ENCODE measurements at places on chromosomes 13 and 19.

- DNase-seq, result no peak
These were observed 457.4 kb downstream of the DIAPH3 start for GRCh38 chr13:59706101-59706976.

GRCh38 chr13:103229674-103230073, 163.5 kb upstream of the SLC10A2 start:
- DNase-seq, result no peak

DNA sequence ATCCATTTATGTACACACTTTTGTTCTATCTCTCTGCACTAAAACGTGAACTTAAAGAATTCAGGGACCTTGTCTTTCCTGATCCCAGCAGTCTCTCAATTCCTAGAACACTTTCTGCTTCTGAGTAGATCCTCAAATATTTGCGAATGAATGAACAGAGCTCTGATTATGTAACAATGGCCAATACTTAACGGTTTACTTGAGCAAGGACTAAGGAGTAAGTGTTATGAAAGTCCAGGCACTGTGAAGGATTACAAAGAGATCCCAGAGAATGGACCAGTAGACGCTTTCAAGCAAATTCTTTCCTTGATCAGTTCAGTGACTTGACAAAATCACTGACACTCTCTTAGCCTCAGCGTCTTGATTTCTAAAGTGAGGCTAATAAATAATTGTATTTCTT, 514.5 kb upstream of the KLHL1 start:
- no peak for DNase-seq

DNA sequence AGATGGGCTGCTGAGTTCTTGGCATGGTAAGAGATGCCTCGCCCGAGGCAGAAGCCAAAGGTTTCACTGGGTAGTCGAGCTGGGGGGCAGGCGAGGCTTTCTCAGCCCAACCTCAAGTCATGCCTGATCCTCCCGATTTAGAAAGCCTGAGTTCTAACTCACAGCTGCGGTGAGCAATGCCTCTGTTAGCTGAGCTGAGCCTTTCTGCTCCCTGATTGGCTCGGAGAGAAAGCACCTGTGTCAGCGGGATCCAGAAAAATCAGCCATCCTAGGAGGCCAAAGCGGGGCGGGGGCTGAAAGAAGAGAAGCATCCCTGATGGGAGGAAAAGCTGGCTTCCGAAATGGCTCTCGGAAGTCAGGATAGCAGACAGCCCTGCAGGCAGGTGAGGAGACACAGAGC, 44.7 kb downstream of the CACNA1A start:
- no peak for DNase-seq

- DNase-seq, result no peak
These were observed 45.1 kb downstream of the PCDH20 start for GRCh38 chr13:61370520-61370919.

DNA sequence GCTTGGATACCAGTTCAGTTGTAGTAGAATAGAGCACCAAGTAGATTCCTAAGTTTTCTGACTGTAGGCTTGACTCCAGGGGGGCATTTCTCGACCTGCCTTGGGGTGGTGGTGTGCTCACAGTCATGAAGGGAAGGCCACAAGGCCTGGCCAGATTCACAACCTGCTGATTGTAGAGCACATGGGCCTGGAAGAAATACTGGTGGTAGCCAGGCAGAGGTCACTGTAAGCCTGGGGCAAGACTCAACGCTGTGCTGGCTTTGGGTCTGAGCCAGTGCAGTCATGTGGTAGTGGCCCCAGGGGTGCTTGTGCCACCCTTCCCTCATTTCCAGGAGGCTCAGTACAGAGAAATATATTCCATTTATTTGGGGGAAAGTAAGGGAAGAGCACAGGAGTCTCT, 832.3 kb upstream of the SLC10A2 start:
- no peak for DNase-seq

DNA sequence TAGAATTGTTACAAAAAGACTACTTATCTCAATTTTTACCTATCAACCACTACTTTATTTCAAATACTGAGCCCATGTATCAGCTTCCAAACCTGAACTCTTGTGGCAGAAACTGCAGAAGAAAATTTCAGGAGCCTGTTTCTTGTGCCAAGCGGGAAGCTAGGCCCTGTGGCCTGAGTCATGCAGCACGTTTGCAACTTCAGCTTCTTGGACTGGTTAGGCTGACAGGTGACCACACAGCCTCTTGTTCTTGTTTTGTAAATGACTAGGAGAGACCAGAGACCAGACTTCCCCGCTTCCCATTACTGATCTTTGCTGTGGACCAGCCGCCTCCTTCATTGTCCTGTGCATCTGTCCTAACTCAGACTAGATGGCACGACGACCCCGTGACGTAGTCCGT, 3.4 kb upstream of the LAMP1 start:
- DNase-seq, result no peak

GRCh38 chr19:34867631-34868030, 59.1 kb upstream of the ZNF30 start:
- DNase-seq, result no peak

GRCh38 chr13:67855741-67856238, 625.7 kb upstream of the PCDH9 start:
- no peak for DNase-seq

GRCh38 chr19:15422296-15423075, 3.7 kb upstream of the AKAP8L start:
- no peak for DNase-seq

DNA sequence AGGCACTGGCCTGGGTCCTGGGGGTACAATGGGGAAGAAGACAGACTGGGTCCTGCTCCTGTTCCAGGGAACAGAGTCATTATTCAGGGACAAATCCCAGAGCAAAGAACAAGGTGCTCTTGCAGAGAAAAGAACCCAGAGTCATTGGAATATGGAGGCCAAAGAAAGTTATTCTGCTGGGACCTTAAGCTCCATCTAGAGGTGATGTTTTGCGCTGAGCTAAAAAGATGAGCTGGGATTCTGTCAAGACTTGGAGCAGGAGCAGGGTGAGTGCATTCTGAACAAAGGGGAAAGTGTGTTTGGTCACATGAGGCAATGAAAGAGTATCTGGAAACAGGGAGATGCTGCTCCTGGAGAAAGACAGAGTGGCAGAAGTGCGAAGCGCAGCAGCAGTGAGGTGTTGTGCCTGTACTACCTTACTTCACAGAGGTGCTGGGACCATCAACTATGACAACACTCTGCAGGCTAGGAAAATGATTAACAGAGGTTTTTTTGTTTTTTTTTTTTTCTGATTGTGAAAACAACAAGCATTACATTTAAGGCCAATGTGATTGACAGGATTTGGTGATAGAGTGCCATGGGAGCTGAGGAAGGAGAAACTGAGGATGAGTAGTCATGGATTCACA, 95.3 kb upstream of the TNFSF11 start:
- no peak for DNase-seq

DNA sequence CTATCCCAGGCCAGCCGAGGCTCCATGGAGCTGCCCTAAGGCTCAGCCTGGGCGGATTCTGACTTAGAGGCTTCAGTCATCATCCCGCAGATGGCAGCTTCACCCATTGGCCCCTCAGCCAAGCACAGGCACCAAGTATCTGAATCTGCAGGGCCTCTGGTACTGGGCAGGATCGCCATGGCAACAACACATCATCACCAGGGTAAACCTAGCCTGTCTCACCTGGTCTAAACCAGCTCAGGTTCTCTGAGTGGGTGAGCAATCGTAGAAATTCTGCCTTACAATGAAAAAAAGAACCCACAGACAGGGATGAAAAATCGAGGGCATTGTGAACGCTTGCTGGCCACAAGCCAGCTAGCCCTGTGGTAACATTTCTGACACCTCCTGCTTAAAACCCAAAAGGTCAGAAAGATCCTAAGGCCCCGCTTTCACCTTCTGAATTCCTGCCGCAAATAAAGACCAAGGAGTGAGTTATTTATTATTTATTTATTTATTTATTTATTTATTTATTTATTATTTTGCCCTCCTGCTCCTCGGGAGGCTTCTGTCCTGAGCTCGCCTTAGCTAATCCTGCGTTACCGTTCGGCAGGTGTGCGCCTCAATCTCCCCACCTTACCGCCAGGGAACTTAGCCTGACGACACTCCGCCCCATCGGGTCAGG, 12.0 kb upstream of the CEACAM21 start:
- no peak for DNase-seq

DNA sequence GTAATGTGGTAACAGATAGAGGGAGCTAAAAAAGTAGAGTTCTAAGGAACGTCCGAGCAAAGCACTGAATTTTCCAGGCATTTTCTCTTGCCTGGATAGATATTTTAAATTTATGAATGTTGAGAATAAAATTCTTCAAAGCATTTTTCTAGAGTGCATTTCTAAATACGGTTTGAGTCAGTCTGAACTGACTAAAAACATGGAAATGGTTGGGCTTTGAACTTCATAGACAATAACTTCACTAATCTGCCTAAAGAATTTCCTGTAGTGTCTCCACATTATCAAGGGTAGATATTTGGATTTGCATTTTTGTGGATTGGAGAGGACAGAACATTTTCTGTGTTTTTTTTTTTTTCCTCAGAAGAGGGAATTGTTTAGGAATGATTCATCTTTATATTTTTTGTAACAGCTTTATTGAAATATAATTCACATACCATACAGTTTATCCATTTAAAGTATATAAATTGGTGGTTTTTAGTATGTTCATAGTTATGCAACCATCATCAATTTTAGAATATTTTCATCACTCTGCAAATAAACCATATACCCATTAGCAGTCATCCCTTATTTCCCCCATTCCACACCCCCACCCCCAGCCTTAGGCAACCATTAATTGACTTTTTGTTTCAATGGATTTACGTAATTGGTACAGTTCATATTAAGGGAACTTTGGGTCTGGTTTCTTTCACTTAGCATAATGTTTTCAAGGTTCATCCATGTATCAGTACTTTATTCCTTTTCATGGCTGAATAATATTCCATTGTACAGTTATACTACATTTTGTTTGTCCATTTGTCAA, 20.7 kb downstream of the GARRE1 start:
- peak; percentile 76 for DNase-seq

DNA sequence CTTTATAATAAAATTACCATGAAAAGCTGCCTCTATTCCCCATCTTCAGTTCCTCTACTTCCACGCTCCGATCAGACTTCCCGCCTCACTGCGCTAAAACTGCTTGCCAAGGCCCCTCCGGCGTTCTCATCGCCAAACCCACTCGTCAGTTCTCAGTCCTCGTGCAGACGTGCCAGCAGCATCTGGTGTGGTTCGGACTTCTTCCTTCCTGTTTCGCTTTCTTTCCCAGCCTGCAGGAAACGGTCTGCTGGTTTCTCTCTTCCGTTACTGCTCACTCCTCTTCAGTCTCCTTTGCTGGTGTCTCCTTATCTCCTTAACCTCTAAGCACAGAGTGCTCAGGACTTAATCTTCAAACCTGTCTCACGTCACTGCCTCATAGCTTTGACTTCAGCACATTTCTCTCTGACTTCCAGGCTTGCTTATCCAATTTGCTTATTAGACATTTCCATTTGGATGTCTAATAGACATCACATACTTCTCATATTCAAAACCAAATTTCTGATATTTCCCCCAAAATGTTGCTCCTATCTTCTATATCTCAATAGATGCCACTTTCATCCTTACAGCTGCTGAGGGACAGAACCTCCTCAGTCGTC, 40.3 kb downstream of the RCBTB2 start:
- no peak for DNase-seq

GRCh38 chr13:110133425-110134235, 173.3 kb downstream of the COL4A1 start:
- DNase-seq, result no peak

- DNase-seq, result no peak
These were observed 5.4 kb downstream of the KLK1 start for GRCh38 chr19:50817941-50818858.

DNA sequence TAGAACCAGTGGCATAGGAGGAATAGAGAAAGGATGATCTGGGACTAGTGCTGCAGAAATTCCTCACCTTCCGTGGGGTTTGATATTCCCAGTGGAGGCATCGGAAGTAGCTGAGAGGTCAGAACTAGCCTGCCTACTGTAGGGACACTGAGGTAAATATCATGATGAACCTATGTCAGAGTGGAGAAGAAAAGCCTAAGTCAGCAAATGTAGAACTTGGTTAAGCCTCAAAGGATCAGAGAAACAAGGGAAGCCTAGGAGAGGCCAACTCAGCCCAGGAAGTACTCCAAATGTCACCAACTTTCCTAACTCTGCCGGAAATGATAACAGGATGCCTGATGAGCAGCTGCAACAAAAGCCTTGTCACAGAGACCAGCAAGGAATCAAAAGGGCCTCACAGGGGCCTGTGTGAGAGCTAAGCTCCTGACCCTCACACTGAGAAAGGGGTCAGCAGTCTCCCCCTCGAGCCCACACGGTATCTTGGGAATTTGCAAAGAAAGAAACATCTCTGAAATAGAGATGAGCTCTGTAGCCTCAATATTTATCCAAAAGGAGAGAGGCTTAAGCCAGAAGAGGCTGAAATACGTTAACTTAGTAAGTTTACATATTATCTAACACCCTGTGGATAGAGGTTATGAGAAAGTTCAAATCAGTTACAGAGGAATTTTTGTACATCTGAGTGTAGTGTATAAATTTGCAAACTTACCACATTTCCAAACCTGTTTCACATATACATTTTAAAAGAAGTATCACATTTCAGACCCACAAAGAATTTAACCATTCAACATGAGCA, 1064.3 kb downstream of the DIAPH3 start:
- no peak for DNase-seq

GRCh38 chr19:39413272-39413910, 922 bp downstream of the PLEKHG2 start:
- DNase-seq, result no peak

DNA sequence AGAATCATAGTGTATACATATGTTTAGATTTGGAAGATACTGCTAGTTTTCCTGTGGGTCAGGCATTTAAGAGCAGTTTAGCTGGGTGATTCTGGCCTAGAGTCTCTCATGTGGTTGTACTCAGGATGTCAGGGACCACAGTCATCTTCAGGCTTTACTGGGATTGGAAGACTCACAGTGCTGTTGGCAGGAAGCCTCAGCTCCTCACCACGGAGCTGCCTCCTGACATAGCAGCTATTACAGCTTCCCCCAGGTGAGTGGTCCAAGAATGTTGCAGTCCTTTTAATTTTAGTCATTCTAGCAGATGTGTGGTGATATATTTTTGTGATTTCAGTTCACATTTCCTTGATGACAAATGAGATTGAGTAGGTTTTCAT, 16.9 kb upstream of the GPR18 start:
- peak; percentile 43 for DNase-seq

DNA sequence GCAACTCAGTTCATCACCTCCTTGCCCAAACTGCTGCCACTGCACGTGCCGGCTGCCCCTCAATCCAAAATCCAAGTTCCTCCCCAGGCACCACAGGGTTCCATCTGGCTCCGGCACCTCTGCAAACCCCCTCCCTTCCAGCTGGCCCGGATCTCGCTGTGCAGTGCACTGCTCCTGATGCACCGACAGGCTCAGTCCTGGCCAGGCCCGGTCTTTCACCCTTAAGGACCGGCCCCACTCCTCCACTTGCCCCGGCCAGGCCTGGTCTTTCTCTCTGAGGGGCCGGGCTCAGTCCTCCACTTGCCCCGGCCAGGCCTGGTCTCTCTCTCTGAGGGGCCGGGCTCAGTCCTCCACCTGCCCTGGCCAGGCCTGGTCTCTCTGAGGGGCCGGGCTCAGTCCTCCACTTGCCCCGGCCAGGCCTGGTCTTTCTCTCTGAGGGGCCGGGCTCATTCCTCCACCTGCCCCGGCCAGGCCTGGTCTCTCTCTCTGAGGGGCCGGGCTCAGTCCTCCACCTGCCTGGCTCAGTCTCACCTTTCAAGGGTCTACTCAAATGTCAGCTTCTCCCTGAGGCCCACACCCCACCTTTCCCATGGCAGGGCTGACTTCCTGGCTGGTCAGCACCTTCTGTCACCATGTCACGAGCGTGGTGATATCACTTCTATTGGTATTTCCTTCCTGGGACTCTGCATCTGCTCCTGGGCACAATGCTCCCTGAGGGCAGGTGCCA, 6.9 kb downstream of the ZNF787 start:
- no peak for DNase-seq

- no peak for DNase-seq
These were observed 22.0 kb downstream of the NDFIP2 start for GRCh38 chr13:79502859-79503468.

- no peak for DNase-seq
These were observed 45.9 kb downstream of the COG3 start for GRCh38 chr13:45510672-45511071.
